ENCODE measurements at places on chromosomes 7 and 10.

DNA sequence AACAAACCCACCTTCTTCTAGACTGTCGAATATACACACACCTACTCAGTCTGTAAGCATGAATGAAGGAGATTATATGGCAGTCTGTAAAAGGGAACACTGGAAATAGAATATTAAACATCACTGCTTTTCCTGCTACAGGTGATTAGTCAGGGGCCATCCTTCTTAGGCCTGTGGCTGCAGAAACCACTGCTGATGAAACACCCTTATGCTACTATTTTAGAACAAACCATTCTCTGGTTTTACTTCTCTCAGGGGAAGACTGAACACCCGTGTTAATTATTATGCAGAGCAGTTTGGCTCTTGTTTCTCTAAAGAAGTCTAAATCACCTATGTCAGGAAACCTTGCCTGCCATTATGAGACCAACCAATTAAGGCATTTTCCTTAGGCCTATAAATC, 351.1 kb upstream of the KLF6 start:
- H3K36me3 ChIP-seq, result no peaks in the 10 kb centered on the region
- H3K4me3 ChIP-seq, result no peak overlapping the region
- H3K4me1 ChIP-seq, result peaks cover 6% of the 10 kb centered on the region
- H3K27ac ChIP-seq, result no peak overlapping the region
- no peak for DNase-seq

DNA sequence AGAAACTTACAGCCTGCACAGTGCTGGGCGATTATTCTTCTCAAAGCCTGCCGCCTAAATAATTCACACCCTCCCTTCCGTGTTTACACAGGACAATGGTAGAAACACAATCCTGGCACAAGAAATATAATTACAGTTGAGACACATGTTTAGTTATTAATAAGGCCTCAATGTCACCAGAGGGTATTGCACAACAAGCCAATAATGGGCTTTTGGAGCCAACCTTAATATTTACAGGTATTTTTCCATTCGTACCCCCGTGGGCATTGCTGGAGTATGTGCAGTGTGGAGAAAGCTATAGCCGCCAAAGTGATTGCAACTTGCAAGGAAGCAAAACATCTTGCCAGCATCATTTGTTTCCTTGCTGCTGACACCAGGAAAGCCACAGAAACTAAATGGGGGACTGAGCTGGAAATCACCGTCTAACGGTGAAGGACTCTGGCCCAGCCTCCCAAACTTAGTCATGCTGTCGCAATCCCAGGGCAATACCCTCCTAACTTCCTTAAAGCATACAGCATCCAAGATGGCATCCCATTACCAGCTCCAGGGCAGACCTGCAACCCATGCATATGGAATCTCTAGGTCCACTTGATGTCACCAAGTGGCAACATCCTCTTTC, 8.6 kb downstream of the CALN1 start:
- H3K27ac ChIP-seq, result no peak overlapping the region
- H3K27me3 ChIP-seq, result no peaks in the 10 kb centered on the region
- DNase-seq, result no peak
- no peak overlapping the region for H3K4me3 ChIP-seq
- no peaks in the 10 kb centered on the region for H3K36me3 ChIP-seq
- H3K4me1 ChIP-seq, result no peaks in the 10 kb centered on the region

- H3K36me3 ChIP-seq, result no peaks in the 10 kb centered on the region
- no peak overlapping the region for H3K4me3 ChIP-seq
- H3K27me3 ChIP-seq, result no peaks in the 10 kb centered on the region
Observed at GRCh38 chr7:78702770-78703169, 750.7 kb downstream of the MAGI2 start.

- no peaks in the 10 kb centered on the region for H3K36me3 ChIP-seq
- H3K4me1 ChIP-seq, result no peaks in the 10 kb centered on the region
- no peak for DNase-seq
- H3K4me3 ChIP-seq, result no peak overlapping the region
Observed at GRCh38 chr7:15400440-15400839, 161.4 kb downstream of the AGMO start.

- no peak for DNase-seq
- no peaks in the 10 kb centered on the region for H3K27me3 ChIP-seq
- peaks cover 2% of the 10 kb centered on the region for H3K4me1 ChIP-seq
Observed at GRCh38 chr10:69201045-69201444, 19.1 kb upstream of the HKDC1 start.

- DNase-seq, result no peak
- no peaks in the 10 kb centered on the region for H3K27me3 ChIP-seq
- no peak overlapping the region for H3K4me3 ChIP-seq
- H3K4me1 ChIP-seq, result no peaks in the 10 kb centered on the region
- H3K27ac ChIP-seq, result no peak overlapping the region
Observed at GRCh38 chr10:19014498-19014897, 34.1 kb upstream of the MALRD1 start.

GRCh38 chr7:42350801-42351200, 113.8 kb upstream of the GLI3 start:
- no peaks in the 10 kb centered on the region for H3K36me3 ChIP-seq
- H3K27me3 ChIP-seq, result no peaks in the 10 kb centered on the region
- no peak overlapping the region for H3K27ac ChIP-seq
- DNase-seq, result no peak

DNA sequence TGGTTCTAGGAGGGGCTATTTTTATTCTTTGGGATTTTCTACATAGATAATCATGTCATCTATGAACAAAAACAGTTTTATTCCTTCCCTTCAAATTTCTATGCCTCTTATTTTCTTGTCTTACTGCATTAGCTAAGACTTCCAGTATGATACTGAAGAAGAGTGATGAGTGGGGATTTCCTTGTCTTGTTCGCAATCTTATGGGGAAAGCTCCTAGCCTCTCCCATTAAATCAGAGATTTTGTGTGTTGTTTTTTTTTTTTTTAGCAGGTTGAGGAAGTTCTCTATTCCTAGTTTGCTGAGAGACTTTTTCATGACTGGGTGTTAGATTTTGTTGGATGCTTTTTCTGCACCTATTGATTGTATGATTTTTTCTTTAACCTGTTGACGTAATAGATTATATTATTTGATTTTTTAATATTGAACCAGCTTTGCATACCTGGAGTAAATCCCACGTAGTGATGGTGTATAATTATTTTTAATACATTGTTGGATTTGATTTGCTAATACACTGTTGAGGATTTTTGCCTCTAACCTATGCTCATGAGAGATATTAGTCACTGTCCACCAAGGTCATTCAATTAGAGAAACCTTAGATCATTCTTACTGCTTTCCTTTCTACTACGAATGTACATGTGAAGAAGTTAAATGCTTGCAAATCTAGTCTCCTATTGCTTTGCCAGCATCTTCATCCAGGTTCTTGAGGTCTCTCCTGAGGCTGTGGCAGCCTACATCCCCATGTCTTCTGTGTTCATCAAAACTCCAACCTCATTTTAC, 6.5 kb downstream of the ATP5F1C start:
- no peaks in the 10 kb centered on the region for H3K27me3 ChIP-seq
- peak overlapping the region; percentile 32 for H3K27ac ChIP-seq
- H3K36me3 ChIP-seq, result peaks cover 5% of the 10 kb centered on the region

GRCh38 chr10:63825111-63825510, 303.9 kb downstream of the REEP3 start:
- H3K4me1 ChIP-seq, result peaks cover 2% of the 10 kb centered on the region
- H3K27ac ChIP-seq, result no peak overlapping the region
- H3K4me3 ChIP-seq, result no peak overlapping the region
- H3K36me3 ChIP-seq, result peaks cover 4% of the 10 kb centered on the region
- H3K27me3 ChIP-seq, result peaks cover 30% of the 10 kb centered on the region

- H3K27ac ChIP-seq, result no peak overlapping the region
- no peaks in the 10 kb centered on the region for H3K4me1 ChIP-seq
- H3K4me3 ChIP-seq, result no peak overlapping the region
- H3K27me3 ChIP-seq, result no peaks in the 10 kb centered on the region
Observed at GRCh38 chr7:19811386-19811785, 38.0 kb upstream of the TMEM196 start.

DNA sequence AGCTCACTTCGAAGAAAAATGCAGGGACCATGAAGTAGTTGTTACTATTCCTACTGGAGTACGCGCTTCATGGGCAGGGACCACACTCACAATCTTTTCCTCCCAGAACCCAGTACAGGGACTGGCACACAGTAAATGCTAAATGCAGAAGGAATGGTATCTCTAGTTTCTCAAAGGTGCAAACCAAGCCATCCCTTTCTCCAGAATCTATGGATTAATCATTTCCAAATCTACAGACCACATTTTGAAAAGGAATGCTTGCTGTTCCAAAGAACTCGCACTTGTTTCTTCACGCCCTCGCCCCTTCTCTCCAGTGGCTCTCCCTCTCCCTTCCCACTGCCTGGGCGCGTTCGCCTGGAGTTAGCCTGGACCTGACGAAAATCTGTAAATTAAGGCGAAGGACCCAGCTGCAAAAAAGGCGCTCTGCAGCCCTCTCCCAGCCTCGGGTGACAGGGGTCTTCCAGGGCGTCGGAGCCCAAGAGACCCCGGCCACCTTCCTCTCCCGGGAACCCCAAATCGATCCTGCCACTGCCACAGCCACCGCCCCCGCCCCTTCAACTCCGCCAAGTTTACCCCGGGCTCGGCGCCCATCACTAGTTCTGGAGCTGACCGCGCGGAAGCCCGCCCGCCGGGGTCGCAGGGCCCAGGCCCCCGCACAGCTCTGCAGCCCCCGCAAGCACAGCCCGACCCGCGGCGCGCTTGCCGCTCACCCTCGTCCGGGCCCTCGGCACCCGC, 527 bp downstream of the PDIA4 start:
- no peak for DNase-seq
- peak overlapping the region; percentile 93 for H3K4me3 ChIP-seq
- peak overlapping the region; percentile 96 for H3K27ac ChIP-seq
- H3K27me3 ChIP-seq, result no peaks in the 10 kb centered on the region
- H3K36me3 ChIP-seq, result peaks cover 2% of the 10 kb centered on the region

- H3K36me3 ChIP-seq, result no peaks in the 10 kb centered on the region
- peaks cover 39% of the 10 kb centered on the region for H3K27me3 ChIP-seq
- H3K27ac ChIP-seq, result no peak within 1 kb of the TSS
Observed at GRCh38 chr7:51316666-51317581, at the start of gene COBL. COBL (minus strand) TSS chr7:51316809; CDS start chr7:51316633, 176 bp downstream.

DNA sequence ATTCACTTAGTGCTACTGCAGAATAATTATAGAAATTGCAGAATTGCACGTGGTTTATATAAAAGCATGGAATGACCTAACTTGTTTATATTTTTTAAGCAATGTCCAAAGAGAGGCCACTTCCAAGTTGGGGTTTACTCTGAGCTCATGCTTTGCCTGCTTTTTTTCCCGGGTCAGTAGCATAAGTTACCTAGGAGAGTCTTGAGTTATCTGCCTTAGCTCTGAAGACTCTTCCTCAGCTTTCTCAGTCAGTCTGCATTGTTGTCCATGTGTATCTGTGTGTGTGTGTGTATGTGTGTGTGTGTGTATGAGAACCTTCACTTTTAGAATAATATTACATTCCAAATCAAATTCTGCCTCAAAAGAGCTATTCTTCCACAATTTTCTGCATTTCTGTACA, 239.5 kb upstream of the TCF7L2 start:
- no peak for DNase-seq
- no peak overlapping the region for H3K27ac ChIP-seq
- no peaks in the 10 kb centered on the region for H3K27me3 ChIP-seq
- no peak overlapping the region for H3K4me3 ChIP-seq

DNA sequence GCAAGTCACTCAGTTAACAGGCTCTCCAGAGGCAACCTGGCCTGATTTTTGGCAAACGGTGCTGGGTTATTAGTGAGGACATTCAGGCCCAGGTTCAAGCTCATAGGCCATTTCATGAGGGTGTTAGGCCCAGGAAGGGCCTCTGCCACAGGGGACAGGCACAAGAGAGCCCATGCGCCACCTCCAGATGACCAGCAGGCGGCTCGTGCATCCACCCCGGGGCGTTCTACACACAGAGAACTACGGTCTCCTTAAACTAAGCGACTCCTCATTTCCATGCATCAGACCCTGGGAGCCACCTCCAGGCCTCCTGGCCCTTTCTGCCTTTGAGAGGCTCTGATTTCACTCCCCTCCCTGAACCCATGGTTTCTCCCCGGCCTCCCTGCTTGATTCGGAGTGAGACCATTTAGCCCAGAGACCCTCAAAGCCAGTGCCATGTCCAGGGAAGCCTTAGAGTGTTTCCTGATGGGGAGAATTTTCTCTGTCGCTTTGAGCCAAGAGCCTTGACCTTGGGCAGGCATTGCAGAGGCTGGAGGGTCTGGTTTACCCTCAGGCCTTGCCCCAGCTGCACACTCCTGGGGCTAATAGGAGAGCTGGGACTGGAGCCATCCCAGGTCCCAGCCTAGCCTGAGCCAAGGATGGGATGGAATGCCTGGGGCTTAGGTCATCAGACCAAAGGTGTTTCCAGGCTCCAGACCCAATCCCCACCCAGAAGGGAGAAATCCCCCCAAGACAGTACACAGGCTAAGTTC, 188.0 kb downstream of the GRID1 start:
- H3K36me3 ChIP-seq, result no peaks in the 10 kb centered on the region
- no peak overlapping the region for H3K4me3 ChIP-seq
- no peak for DNase-seq

GRCh38 chr7:111409714-111410422, 152.4 kb downstream of the IMMP2L start:
- no peaks in the 10 kb centered on the region for H3K27me3 ChIP-seq
- no peak for DNase-seq
- H3K4me3 ChIP-seq, result no peak overlapping the region
- no peak overlapping the region for H3K27ac ChIP-seq

- H3K4me3 ChIP-seq, result peak within 1 kb of the TSS; percentile 97
- peaks cover 46% of the 10 kb centered on the region for H3K4me1 ChIP-seq
- peak within 1 kb of the TSS; percentile 97 for H3K27ac ChIP-seq
- DNase-seq, result peak; percentile 34
- H3K36me3 ChIP-seq, result peaks cover 21% of the 10 kb centered on the region
Observed at GRCh38 chr7:150716368-150716767, at the start of gene GIMAP1. GIMAP1 (plus strand) TSS chr7:150716613; CDS start chr7:150719048, 2,435 bp downstream.

DNA sequence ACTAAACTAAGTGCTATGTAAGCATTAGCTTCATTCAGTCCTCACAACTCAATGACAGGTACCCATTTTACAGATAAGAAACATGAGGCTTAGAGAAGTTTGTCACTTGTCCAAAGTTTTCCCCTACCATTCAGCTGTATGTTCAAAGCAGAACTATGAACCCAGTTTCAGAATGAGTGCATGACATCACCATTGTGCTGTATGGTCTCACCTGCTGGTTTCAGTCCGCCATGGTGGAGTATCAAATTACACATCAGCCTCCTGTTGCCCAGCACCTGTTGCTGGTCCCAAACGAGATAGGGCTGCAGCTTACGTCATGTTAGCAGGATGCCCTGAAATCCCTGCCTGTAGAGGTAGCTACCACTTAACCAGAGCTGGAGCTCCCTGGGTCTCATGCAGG, 95.0 kb downstream of the DYNC1I1 start:
- no peak overlapping the region for H3K4me3 ChIP-seq
- no peak for DNase-seq
- no peaks in the 10 kb centered on the region for H3K4me1 ChIP-seq
- H3K36me3 ChIP-seq, result no peaks in the 10 kb centered on the region
